ENCODE measurements at places on chromosomes 1 and 21.

DNA sequence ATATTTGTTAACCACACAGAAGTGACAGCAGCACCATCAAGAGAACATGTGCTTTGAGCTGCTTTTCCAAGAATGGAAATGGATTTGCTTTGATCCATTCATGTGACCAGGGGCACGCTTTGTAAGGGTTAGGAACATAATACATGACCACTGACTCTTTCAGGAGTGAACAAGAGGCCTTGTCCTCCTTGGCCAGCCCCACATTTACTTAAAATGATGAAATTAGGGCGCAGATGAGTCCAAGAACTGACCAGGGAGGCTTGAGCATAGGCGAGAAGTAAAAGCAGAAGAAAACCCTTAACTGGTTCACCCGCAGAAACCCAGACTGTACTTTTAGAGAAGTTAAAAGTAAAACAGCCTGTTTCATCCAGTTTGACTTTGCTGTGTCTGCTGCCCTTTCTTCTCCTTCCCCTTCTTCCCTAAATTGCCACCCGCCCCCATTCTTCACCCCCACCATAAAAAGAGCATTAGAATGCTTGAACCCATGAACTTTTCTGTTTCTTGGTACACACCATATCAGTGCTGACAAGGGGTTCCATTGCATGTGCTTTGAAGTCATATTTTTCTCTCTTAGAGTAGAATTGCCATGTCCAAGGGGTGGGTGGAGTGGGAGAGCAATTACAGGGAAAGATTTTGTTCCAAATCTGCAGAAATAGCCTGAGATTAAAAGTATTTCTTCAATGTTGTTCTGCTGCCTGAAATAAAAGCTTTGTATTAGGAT lies 2.6 kb upstream of the GLUL start:
- DNase-seq = no peak

DNA sequence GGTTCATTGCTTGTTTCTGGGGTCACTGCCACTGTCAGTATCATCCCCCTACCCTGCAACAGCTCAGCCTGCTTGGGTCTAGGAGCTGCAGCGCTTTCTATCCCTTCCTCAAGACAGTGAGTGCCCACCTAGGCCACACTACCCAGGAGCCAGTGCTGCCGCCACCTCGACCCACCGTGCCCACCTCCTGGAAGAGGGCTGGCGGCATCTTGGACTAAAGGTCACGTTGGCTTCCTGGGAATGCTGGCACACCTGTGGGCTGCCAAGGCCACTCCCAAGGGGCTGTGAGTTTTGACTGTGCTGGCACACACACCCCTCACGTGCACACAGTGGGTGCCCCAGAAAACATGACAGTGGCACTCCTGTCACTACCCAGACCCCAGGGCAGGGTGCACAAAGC lies 22.1 kb downstream of the CRYAA start:
- no peak for DNase-seq

GRCh38 chr1:66436378-66437135 lies 97.4 kb upstream of the SGIP1 start:
- DNase-seq = no peak

GRCh38 chr1:158644449-158644848 lies 39.4 kb downstream of the OR10Z1 start:
- DNase-seq = no peak

DNA sequence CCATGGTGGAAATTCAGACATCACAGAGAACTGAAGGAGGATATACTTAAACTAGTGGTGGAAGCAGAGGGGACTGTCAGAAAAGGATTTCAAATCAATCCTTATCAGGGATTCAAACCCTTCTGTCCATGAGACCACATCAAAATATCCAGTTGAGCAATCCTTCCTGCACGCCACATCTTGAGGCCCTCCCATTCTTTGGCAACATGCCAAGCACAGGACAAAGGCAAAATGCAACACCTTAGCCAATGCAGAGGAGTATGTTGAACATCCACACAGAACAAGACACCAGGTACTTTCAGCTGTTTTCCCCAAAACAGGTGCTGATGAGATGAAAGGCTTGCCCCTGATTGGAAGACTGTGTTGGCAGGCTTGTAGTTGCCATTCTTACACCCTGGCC lies 81.8 kb upstream of the PLXNA2 start:
- DNase-seq = no peak

- no peak for DNase-seq
These were observed 90.5 kb upstream of the TLR5 start for GRCh38 chr1:223233410-223234169.

- DNase-seq = no peak
These were observed 11.8 kb upstream of the NTMT2 start for GRCh38 chr1:170133766-170134495.

GRCh38 chr1:59186656-59187055 lies 110.2 kb upstream of the FGGY start:
- DNase-seq = no peak

GRCh38 chr1:107862064-107862463 lies 102.9 kb downstream of the VAV3 start:
- no peak for DNase-seq

DNA sequence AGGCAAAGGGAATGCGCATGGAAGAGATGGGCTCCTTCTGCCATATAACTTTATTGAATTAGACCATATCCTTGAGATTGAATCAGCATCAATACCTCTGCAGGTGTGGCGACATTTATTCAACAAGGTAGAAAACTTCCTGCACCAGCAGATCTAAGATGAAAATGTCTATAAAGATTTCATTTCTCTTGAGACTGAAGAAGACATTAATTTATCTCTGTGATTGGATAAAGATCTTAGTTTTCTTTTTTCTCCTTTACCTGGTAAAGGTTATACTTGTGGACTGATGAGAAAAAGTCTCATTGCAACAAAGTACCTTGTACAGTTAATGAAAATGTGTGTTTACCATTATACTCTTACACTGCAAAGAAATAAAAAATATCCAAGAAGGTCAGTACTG lies at the start of gene OR2T8:
Gene OR2T8, plus strand, starts transcription at position 301 of the 400 bp plus-strand sequence. CDS start 766 bp downstream, outside the sequence.
- no peak for DNase-seq

DNA sequence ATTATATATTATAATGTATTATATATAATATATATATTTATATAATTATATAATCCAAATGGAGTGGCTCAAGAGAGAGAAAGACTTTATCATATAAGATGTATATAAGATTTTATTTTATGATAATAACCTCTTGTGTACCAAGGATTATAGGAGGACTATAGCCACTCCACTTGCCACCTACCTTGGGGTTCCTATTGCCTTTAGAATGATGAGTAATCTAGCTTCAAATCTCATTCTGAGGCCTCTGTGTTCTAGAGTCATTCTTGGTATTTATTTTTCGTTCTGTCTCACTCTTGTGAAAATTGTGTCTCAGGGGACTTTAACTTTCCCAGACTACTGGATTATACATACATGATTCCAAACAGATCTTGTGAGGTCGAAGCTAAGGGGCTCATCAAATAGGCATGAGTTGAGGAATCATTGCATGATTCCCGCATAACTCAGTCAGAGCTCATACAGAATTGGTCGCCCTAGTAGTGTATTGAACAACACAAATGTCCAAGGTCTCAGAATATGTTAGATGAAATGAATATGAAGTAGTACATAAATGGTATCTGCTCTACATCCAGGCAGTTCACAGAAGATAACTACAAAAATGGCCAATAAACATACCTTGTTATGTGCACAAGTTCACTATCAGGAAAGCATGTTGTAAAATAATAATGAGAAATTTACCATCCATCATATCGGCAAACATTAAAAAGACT lies 159.5 kb upstream of the RNPC3 start:
- DNase-seq = no peak

- no peak for DNase-seq
These were observed 107.0 kb downstream of the TGFBR3 start for GRCh38 chr1:91778964-91779363.

GRCh38 chr1:115184260-115184950 lies 95.1 kb upstream of the TSPAN2 start:
- no peak for DNase-seq

DNA sequence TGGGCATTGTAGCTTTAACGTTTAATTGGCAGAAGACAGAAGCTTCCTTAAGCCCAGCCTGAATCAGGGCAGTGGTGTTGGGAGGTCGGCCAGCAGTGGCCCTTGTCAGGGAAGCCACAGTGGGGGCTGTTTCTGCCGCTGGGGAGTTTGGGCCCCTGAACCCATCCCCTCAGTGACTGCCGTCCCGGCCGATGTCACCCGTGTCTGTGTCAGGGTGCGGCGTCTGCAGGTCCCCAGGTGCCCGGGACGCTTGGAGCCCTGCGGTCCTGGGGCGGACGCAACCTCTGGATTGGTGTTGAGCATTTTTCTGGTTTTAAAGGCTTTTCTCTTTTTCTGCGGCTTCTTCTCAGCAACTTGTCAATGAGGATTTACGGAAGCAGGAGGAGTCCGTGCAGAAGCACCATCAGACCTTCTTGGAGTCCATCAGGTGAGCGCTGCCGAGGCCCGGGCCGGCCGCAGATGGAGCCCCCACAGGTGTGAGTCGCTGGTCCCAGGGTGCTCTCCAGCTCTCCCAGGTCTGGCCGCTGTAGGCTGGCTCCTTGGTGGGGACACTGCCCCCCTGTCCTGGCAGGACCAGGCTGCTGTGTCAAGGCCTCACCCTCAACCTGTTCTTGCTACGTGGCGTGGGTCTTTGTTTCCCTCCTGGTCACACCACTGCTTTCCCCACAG lies 2.3 kb downstream of the ATAD3C start:
- no peak for DNase-seq

Measured in activated CD8-positive, alpha-beta memory T cell treated with anti-CD3 and anti-CD28 coated beads for 1 hour (primary cell).